ENCODE measurements at places on chromosomes 12 and 14.

- peaks cover 31% of the 10 kb centered on the region for H3K27me3 ChIP-seq
- no peaks in the 10 kb centered on the region for H3K36me3 ChIP-seq
- peaks cover 5% of the 10 kb centered on the region for H3K4me1 ChIP-seq
- DNase-seq = no peak
- H3K27ac ChIP-seq = no peak overlapping the region
These were observed 5.5 kb upstream of the GAS2L3 start for GRCh38 chr12:100567945-100568344.

- H3K4me1 ChIP-seq = no peaks in the 10 kb centered on the region
- H3K27me3 ChIP-seq = no peaks in the 10 kb centered on the region
- H3K27ac ChIP-seq = no peak overlapping the region
- DNase-seq = no peak
These were observed 36.6 kb upstream of the PIK3C2G start for GRCh38 chr12:18224745-18225144.

- H3K27ac ChIP-seq = no peak overlapping the region
- no peaks in the 10 kb centered on the region for H3K36me3 ChIP-seq
- DNase-seq = no peak
- no peaks in the 10 kb centered on the region for H3K4me1 ChIP-seq
These were observed 73.8 kb downstream of the TTC6 start for GRCh38 chr14:37669242-37669641.

- H3K36me3 ChIP-seq = peaks cover 13% of the 10 kb centered on the region
- H3K4me1 ChIP-seq = no peaks in the 10 kb centered on the region
- DNase-seq = no peak
- H3K4me3 ChIP-seq = no peak overlapping the region
- H3K27ac ChIP-seq = no peak overlapping the region
These were observed 38.2 kb downstream of the IFT43 start for GRCh38 chr14:76023757-76024156.

DNA sequence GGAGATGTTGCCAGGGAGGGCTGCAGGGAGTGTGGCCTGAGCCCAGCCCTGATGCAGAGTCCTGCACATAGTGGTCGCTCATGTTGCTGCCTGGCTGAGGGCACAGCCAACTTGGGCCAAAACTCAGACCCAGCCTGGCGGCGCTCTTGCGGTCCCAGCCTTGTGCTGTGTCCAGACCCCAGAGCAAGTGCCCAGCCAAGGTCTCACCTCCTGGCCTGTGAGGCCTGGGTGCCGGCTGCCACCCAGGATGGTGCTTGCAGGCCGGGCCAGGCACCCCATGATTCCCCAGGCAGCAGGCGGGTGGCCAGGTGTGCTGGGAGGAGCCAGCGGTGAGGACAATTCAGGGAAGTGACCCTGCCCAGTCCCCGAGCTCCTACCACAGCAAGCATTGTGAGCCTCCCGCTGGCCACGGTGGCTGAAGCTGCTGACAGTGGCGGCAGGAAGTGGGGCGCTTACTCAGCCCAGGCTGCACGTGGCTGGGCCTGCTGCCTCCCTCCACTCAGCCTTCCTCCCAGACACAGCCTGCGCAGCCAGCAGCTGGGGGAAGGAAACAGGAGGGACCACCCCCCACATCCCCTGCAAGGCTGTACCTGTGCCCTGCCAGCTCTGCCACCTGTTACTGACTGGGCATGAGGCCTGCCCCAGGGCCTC lies 17.7 kb upstream of the PGF start:
- H3K27me3 ChIP-seq = peaks cover 4% of the 10 kb centered on the region
- DNase-seq = peak; percentile 72
- peaks cover 9% of the 10 kb centered on the region for H3K4me1 ChIP-seq
- no peaks in the 10 kb centered on the region for H3K36me3 ChIP-seq
- no peak overlapping the region for H3K4me3 ChIP-seq

- no peaks in the 10 kb centered on the region for H3K4me1 ChIP-seq
- peaks cover 40% of the 10 kb centered on the region for H3K27me3 ChIP-seq
- no peak overlapping the region for H3K4me3 ChIP-seq
- DNase-seq = no peak
These were observed 155.5 kb upstream of the TMPO start for GRCh38 chr12:98359856-98360255.

DNA sequence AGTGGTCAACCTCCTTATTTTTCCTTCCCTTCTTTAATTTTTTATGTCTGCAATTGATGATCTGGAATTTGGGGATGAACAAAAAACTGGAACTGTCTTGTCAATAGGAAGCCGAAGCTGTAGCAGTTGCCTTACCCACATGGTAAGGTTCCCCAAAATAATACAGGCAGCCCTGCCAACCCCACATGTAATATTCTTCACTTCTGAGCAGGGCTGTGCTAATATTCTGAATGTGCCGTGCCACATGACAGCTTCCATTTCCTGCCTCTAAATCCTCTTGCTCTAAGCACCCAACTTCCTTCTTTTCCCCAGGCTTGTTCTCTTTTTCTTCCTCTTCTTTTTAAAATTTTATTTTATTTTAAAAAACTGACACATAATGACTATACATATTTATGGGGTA lies 39.6 kb downstream of the GPATCH2L start:
- no peak overlapping the region for H3K4me3 ChIP-seq
- H3K36me3 ChIP-seq = peaks cover 41% of the 10 kb centered on the region
- peaks cover 5% of the 10 kb centered on the region for H3K4me1 ChIP-seq
- no peak overlapping the region for H3K27ac ChIP-seq

GRCh38 chr12:71472441-71472911 lies 32.9 kb downstream of the LGR5 start:
- no peak overlapping the region for H3K27ac ChIP-seq
- H3K4me1 ChIP-seq = no peaks in the 10 kb centered on the region
- H3K36me3 ChIP-seq = no peaks in the 10 kb centered on the region
- DNase-seq = no peak
- no peak overlapping the region for H3K4me3 ChIP-seq

DNA sequence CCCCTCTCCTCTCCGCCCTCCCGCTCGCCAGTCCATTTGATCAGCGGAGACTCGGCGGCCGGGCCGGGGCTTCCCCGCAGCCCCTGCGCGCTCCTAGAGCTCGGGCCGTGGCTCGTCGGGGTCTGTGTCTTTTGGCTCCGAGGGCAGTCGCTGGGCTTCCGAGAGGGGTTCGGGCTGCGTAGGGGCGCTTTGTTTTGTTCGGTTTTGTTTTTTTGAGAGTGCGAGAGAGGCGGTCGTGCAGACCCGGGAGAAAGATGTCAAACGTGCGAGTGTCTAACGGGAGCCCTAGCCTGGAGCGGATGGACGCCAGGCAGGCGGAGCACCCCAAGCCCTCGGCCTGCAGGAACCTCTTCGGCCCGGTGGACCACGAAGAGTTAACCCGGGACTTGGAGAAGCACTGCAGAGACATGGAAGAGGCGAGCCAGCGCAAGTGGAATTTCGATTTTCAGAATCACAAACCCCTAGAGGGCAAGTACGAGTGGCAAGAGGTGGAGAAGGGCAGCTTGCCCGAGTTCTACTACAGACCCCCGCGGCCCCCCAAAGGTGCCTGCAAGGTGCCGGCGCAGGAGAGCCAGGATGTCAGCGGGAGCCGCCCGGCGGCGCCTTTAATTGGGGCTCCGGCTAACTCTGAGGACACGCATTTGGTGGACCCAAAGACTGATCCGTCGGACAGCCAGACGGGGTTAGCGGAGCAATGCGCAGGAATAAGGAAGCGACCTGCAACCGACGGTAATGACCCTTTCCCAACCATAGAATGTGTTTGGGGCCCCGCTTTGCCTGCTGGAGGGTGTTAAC lies 615 bp downstream of the CDKN1B start:
- H3K36me3 ChIP-seq = peaks cover 57% of the 10 kb centered on the region
- peaks cover 36% of the 10 kb centered on the region for H3K4me1 ChIP-seq
- H3K27me3 ChIP-seq = no peaks in the 10 kb centered on the region
- H3K27ac ChIP-seq = peak overlapping the region; percentile 100
- peak; percentile 56 for DNase-seq

GRCh38 chr12:765840-766239 lies 13.5 kb downstream of the WNK1 start:
- H3K27me3 ChIP-seq = no peaks in the 10 kb centered on the region
- H3K4me1 ChIP-seq = peaks cover 44% of the 10 kb centered on the region
- DNase-seq = no peak
- no peak overlapping the region for H3K27ac ChIP-seq
- H3K4me3 ChIP-seq = no peak overlapping the region
